ENCODE measurements at places on chromosomes 2 and 18.

GRCh38 chr2:142857256-142858164 is 20.0 kb upstream of the KYNU start:
- DNase-seq, result no peak

GRCh38 chr18:63259567-63260379 is 59.8 kb downstream of the BCL2 start:
- peak; percentile 44 for DNase-seq

GRCh38 chr2:7190587-7191324 is 273.5 kb downstream of the RNF144A start:
- DNase-seq, result peak; percentile 57

DNA sequence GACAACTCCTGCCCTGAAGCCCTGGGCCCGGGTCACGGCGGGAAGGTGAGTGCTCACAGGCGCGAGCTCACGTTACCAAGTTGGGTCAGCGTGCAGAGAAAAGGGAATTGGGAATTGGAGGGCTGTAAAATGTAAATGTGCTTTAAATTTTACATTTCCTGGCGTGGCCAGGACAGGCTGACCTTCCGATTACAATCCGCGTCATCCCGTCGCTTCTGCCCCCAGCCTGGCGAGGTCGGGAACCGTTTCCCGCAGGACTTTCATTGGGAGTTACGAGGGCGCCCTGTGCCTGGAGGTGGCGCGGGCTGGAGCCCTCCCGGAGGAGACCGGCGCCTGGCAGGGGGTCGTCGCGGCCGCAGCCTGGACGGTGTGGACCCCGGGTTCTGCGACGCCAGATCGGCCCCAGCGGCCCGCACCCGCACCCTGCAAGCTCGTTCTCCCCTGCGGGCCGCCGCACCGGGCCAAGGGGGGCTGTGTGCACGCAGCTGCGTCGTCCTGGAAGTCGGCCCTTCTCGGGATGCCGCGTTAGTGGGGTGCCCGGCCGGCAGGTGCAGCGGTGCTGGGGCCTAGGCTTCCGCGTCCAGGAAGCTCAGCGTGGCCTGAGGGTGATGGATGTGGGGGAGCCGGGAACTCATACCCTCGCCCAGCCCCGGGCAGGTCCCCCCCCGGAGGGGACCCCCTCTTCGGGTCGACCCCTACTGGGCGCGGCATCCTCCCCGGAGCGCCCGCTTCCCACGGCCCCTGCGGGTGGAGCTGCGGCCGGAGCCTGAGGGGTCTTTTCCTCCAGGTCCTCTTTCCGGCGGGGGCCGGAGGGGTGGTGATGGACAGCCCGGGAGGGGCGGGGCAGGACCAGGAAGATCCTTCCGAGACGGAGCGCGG is 63.9 kb downstream of the LRRFIP1 start:
- DNase-seq, result no peak

- peak; percentile 61 for DNase-seq
These were observed 119.2 kb downstream of the ANKRD44 start for GRCh38 chr2:197191177-197191939.

DNA sequence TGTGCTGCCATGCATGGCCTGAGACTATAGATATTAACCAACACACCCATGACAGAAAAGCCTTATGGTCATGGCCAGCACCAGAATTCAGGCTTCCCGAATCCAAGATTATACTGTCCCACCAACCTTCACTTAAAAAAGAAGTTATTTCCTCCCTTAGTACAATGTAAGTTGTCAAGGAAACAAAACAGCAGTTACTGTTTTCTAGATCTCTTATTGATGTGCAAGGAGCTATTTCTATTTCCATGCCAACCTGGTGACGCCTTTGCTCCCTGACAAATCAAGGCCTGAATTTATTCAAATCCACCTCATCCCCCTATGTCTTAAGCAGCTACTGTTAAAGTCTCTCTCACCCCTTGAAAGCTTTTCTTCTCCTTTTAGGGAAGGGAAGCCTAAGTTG is 249.3 kb downstream of the ZNF521 start:
- no peak for DNase-seq

DNA sequence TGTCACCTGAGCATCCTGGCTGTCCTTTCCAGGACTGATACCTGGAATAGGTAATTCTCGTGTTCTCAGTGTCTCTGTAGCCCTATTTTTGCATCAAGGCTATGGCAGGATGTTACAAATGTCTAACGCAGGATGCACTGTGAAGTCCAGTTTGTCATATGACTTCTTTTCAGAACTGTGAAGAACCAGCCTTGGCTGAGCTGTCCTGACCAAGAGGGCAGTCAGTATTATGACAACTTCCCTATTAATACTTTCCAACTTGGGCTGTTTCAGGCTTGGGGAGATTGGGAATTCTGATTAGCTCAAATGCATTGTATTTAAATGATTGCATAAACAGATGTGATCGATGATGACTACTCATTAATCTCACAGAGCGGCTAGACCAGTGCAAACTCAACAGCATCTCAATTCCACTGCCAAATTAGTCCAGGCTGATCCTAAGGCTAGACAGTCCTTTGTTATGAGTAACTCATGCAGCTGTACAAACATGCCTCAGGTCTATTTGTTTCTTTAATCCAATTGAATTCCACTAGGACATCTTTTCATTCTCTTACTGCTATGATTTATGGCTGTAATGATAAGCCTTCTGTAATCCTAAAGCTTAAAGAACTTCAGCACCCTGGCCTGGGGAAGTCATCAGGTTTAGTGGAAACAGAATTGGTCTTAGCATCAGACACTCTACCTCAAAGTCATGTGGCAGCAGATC is 331.6 kb downstream of the KCNS3 start:
- peak; percentile 55 for DNase-seq

DNA sequence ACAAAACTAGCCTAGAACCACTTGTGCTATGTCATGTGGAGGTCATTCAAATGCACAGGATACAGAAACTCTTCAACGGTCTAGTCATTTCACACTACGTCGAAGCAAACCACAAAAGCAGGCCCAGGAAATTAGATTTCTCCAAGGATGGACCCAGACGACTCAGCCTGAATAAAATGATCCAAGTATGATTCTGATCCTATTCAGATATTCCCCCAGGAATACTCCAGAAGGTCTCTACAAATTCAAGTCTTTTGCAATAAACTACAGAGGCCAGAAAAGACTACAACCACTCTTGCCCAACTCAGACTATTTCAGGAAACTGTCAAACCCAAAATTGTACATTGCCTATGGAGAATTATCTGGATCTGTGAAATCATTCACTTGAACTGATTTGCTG is 422.5 kb downstream of the METTL4 start:
- no peak for DNase-seq

DNA sequence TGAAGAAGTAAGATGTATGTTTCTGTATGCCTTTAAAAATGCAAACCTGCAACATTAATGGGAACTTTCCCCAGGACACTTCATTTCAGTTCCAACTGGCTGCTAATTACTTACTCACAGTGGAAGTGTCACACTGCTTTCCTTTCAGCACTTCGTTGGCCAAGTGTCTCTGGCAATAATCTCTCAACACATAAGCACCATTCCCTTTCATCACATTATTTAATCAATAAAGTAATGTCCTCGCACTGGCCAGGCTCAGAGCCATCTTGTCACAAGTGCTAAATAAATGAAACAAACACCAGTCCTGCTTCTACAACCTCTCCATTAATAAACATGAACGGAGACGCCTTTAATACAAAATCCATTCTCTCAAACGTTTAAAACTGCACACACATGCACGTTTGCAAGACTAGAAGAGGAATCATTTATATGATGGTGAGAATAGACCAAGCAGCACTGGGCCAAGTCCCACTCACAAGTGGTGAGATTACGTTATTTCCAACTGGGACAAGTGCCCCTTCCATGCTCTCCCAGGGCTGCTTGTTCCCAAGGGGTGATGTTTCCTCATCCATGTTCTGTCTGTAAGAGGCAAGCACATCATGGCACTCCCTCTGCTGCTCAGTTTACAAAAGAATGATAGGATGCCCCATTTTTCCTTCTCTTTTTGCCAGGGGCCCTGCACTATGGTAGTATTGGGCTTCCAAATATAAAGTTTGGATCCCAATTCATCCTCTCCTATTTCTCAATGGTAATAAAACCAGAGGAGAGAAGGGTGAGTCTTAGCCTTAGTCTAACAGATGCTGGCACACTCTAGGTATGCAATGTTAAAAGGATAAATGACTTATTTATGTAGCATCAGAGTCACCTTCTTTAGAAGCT is 56.8 kb upstream of the ETAA1 start:
- no peak for DNase-seq

DNA sequence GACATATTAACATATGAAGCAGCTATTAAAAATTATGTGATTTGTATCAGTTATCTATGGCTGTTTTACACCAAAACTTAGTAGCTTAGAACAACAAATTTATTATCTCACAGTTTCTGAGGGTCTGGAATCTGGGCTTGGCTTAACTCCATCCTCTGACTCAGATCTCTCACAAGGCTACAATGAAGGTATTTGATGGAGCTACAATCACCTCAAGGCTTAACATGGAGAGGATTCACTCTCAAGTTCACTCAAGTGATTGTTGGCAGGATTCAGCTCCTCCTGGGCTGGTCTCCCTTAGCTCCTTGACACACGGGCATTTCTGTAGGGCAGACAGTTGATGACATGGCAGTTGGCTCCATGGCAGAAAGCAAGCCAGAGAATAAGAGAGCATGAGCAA is 133.0 kb upstream of the SLC14A2 start:
- DNase-seq, result no peak

DNA sequence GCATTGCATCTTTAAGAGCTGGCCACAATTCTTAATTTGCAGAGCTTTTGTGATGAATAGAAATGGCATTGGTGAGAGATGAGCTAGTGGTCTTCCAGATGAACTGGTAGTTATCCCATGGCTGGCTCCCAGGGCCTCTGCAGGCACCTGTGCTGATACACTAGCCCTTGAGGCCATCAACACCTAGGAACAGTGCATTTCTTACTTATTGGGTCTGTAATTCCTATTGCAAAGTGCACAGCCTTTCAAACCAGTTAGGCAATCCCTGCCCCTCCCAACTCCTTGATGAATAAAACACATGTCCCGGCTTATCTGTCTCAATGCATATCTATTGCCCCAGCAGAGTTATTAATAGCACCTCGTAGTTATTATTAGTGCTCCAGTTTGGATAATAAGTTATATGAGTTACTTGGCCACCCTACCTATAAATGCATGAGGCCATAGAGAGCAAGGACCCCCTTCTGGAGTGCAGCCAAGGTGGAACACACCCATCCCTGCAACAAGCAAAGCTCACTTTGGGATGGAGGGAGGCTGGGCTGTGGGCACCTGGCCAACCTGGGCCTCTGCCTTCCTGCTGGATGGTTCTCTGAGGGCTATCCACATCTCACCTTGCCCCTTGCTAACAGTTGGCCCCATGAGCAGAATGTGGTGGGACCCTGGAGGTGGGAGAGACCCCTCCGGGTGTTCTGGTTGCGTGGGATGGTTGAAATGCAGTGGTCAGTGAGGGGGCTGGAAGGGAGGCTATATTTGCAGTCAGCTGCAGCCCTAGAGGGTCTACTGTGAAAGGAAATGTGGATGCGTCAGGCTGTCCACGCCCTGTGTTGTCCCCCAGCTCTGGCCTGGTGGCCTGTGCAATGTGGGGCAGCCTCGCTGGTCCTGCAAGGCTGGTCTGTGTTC is 455.9 kb upstream of the HS6ST1 start:
- DNase-seq, result no peak

DNA sequence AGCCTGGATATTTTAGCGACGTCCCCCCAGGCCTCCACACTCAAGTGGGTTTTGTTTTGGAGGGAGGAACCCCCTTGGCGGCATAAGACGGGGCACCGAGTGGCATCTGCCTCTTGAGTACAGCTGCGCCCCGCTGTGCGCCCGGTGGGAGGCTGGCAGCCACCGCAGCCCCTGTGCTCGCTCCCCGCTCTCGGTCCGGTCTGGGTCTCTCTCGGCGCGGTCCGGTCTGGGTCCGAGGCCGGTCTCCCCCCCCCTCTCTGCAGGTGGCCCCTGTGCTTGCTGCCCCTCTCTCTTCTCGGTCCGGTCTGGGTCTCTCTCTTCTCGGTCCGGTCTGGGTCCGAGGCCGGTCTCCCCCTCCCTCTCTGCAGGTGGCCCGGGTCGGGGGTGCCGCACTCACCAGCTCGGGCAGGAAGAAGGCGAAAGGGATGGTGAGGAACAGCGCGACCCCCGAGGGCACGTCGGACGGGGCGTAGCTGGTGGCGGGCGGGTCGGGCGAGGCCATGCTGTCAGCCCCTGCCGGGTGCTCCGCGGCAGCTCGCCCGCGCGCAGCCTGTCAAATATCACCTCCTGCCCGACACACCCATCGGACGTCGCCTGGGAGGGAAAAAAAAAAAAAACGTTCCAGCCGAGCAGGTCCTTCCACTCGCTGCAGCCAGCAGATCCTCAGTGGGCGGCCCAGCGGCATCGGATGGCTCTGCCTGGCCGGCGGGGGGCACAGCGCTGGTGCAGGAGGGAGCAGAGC is at the start of gene MALL:
Gene MALL (minus strand): TSS at position 532 of the 742 bp plus-strand sequence. CDS start 30 bp downstream, at position 502.
- peak; percentile 44 for DNase-seq

All from eye (tissue), 1 donor.